ENCODE measurements at places on chromosomes 16 and 17.

- no peak for DNase-seq
Observed at GRCh38 chr17:33142705-33143299, 150.3 kb downstream of the ASIC2 start.

DNA sequence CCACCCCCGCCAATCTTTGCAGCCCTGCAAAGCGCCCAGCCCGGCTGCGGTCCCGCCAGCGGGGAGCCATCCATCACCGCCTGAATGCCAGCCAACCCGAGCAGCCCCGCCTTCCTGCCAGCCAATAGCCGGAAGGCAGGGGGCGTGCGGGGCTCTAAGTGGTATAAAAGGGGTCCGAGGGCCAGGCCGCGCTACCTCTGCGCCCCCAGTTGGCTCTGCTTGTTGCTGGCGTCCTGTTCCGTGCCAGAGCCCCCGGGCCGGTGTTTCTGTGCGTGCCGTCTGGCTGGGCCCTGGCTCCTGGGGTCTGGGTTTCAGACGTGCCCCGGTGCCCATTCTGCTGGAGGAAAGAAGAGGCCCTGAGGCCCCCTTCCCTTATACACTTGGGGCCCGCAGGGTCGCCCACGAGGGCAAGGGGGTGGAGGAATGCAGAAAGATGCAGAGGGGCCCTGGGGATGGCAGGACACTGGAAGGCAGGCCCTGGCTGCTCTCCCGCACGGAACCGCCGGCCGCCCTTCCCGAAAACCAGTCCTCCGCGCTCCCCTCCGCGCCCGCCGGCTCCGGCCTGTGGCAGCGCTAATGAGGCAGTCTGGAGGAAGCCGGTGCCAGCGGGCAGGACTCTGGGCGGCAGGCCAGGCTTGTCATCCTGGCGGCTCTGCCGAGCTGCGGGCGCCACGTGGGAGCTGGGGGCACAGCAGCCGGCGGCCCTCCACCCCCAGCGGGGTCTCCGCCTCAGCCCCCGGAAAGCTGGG, 14.0 kb downstream of the COPZ2 start:
- DNase-seq = peak; percentile 70

GRCh38 chr16:12462426-12463280, 341.0 kb downstream of the CPPED1 start:
- DNase-seq = peak; percentile 74

- peak; percentile 83 for DNase-seq
Observed at GRCh38 chr17:34920676-34921075, 40.6 kb downstream of the CCT6B start.

GRCh38 chr17:71392715-71393567, 727.9 kb upstream of the SOX9 start:
- no peak for DNase-seq

DNA sequence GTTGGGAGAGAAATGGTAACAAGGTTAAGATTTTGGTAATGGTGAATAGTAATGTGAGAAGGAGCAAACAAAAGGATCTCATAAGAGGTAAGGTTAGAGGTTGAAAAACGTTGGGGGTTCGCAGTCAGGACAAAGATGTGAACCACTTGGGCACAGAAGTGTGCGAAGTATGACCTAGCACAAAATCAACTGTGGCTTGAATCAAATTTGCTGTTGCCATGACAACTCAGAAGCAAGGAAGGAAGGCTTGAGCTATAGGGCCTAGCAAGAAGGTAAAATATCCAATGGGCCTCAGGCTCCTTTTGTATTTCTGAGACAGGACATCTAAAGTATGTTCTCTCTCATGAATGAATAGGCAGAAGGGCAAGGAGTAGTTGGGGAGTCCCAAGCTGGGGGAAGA, 24.5 kb upstream of the TEKT1 start:
- no peak for DNase-seq

Measured in inflammatory macrophage treated with lipopolysaccharide for 4 hours (primary cell).